ENCODE measurements at places on chromosomes 12 and 14. TPM values are rescaled to one million over a fixed set of nuclear protein-coding genes. Genes with fewer than 3 reads are reported as not detected.

- no peaks in the 10 kb centered on the region for H3K27me3 ChIP-seq
- no peak overlapping the region for H3K4me3 ChIP-seq
- DNase-seq: no peak
- H3K36me3 ChIP-seq: no peaks in the 10 kb centered on the region
- H3K27ac ChIP-seq: no peak overlapping the region
- H3K4me1 ChIP-seq: no peaks in the 10 kb centered on the region
These were observed 90.0 kb upstream of the CDKN3 start for GRCh38 chr14:54306806-54307205.

GRCh38 chr12:20483776-20484175 lies 115.4 kb downstream of the PDE3A start:
- H3K4me1 ChIP-seq: peaks cover 2% of the 10 kb centered on the region
- H3K27me3 ChIP-seq: no peaks in the 10 kb centered on the region
- H3K4me3 ChIP-seq: no peak overlapping the region

DNA sequence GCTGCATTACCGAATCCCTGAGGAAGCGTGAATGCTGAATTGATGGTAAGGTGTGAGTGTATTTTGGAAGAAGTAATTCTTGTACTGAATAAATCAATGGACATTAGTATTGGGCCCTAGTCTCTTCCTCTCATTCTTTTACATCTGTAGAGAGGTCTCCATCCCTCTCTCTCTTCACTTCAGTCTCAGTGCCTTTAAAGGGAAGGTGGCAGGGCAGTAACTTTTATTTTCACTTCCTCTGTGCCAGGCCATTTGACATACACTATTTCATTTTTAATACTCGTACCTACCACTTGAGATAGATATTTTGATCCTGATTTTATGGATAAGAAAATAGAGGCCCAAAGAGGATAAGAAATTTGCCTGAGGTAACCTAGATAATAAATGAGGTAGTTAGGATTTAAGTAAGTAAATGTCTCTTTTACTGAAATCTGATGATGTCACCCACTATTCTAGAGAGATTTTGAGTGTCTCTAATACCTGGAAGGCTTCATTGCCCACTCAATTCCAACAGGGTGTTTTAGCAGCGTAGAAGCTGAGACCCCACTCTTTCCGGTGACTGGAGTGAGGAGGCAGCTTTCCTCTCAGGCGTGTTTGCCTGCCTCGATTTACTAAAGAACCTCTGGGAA lies 177.9 kb upstream of the PRICKLE1 start:
- no peak overlapping the region for H3K27ac ChIP-seq
- H3K4me3 ChIP-seq: no peak overlapping the region
- H3K36me3 ChIP-seq: no peaks in the 10 kb centered on the region
- no peaks in the 10 kb centered on the region for H3K27me3 ChIP-seq
- no peaks in the 10 kb centered on the region for H3K4me1 ChIP-seq

DNA sequence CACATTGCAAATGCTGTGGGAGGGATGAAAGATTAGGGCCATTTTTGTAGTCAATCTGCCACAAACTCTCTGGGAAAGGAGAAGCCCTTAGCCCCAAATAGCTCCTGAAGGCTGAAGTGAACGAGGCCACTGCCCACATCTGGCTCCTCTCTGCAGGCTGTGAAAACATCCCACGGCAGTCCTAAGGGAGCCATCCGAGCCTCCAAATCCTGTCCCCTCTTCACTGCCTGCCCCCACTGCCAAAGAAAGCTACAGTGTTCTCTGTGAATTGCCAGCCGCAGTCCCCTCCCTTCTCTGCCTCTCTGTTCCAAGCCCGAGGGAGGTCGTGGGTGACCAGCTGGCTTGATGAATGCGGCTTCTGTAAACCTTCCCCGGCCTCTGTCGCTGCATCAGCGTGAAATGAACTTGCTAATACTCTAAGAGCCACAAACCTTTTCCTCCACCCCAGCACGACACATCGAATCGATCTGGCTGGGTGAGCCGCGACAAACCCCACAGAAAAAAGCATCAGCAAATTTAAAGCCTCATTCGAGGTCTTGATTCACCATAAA lies 180.7 kb upstream of the NRXN3 start:
- no peaks in the 10 kb centered on the region for H3K27me3 ChIP-seq
- H3K4me1 ChIP-seq: no peaks in the 10 kb centered on the region
- no peaks in the 10 kb centered on the region for H3K36me3 ChIP-seq
- H3K4me3 ChIP-seq: no peak overlapping the region

The KRT74 gene
- not detected for total RNA-seq

Data from ovary (tissue), 10 donors.